CD4-positive, alpha-beta T cell treated with Interleukin-15 for 4 hours (primary cell): ENCODE measurements at places on chromosomes 6 and 20.

- DNase-seq = no peak
Observed at GRCh38 chr6:169625376-169625775, 76.5 kb downstream of the WDR27 start.

DNA sequence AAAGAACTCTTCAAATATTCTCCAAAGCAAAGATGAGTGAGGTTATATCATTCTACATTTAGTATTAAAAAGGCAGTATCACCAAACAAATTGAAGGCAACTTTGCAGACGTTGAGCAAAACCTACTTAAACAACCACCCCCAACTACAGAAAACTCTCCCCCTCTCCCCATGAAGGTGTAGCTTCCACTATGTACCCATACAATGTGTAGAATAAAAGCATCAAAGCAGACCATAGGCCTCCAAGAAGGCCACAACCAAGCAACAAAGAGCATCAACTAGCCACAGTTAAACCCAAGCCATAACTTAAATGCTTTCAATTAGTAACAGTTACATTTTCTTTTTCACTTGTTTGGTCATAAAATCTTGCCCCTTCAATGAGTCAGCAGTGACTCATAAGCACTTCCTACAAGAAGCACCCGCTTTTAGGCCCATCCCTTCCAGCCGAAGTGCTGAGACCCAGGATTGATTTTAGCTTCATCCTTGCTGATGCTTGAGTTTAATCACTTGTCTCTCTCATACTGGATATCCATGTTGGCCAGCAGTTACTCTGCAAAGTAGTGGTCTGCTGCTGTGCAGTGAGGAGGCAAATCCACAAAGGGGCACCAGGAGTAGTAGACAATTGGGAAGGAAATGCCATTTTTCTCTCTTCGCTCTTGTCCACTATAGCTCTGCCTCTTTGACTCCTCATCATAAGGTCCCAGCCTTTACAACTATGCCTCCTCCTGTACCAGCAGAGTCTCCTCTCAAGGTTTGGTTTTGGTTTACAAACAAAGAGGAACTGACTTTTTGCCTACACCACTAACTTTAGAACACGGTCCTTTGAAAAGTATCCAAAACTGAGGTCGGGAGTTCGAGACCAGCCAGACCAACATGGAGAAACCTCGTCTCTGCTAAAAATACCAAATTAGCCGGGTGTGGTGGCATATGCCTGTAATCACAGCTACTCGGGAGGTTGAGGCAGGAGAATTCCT, 8.4 kb upstream of the NUP153 start:
- peak; percentile 51 for DNase-seq

- no peak for DNase-seq
Observed at GRCh38 chr6:22383016-22383415, 86.2 kb upstream of the PRL start.

GRCh38 chr20:21510414-21511384, 3.2 kb downstream of the NKX2-2 start:
- no peak for DNase-seq

GRCh38 chr6:7684076-7684475, 41.8 kb upstream of the BMP6 start:
- no peak for DNase-seq

DNA sequence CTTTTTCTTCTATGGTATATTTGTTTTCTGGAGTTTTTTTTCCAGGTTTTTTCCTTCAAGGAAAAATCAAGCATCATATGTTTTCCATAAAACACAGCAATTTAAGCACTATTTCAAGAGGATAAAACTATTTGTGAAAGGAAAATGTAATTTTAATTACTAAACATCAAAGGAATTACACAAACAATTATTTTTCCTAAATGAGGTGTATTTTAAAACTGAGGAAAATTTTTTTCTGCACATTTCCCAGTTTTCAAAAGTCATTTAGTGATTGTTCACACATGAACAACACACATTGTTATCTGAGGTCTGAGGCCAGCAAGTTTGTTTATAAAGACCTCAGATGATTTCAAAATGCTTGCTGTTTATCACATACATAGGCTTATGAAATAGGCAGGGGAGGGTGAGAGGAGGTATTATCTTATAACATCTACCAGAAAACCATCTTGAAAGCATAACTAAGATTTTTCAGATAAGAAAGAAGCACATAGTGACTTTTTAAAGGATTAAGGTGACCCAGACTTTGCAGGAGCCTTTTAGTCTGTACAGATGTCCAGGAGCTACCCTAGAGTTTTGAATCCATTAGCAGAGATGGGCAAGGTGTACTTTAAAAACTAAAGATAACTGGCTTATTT, 381.6 kb downstream of the GJA1 start:
- DNase-seq = no peak

GRCh38 chr20:44142413-44142812, 44.6 kb downstream of the JPH2 start:
- no peak for DNase-seq

- DNase-seq = no peak
Observed at GRCh38 chr20:23477223-23477622, 13.7 kb upstream of the CST8 start.

GRCh38 chr6:160996131-160996601, 4.6 kb downstream of the MAP3K4 start:
- no peak for DNase-seq

DNA sequence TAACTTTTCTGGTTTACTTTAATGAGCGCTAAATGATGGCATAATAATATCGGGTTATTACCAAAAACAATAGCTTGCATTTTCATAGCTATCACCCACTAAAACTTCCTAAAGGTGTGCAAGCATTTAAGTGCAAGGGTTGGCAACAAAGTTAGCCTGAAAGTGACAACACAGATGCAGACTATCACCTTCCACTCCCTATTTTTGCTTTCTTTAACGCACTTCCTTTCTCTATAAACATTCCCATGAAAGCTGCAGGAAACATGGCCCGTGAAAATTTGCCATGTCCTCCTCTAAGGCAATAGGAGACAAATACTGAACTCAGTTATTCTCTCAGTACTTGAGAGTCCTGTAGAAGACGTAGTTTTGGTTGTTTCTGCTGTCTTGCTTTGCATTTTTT, 2.7 kb downstream of the MYCT1 start:
- no peak for DNase-seq

DNA sequence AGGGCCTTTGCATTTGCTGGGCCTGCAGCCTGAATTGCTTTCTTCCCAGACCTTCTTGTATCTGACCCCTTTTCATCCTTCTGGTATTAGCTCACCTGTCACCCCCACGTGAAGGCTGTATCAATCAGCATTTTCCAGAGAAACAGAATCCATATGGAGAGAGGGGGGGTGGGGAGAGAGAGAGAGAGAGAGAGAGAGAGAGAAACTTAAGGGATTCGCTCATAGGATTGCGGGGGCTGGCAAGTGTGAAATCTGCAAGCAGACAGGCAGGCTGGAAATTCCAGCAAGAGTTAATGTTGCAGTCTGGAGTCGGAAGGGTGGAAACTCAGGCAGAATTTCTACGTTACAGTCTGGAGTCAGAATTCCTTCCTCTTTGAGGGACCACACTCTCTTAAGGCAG, 410.7 kb upstream of the SULF2 start:
- no peak for DNase-seq

- DNase-seq = no peak
Observed at GRCh38 chr20:47480705-47481104, 21.0 kb upstream of the NCOA3 start.

GRCh38 chr6:145247692-145248419, 487.5 kb downstream of the EPM2A start:
- no peak for DNase-seq

DNA sequence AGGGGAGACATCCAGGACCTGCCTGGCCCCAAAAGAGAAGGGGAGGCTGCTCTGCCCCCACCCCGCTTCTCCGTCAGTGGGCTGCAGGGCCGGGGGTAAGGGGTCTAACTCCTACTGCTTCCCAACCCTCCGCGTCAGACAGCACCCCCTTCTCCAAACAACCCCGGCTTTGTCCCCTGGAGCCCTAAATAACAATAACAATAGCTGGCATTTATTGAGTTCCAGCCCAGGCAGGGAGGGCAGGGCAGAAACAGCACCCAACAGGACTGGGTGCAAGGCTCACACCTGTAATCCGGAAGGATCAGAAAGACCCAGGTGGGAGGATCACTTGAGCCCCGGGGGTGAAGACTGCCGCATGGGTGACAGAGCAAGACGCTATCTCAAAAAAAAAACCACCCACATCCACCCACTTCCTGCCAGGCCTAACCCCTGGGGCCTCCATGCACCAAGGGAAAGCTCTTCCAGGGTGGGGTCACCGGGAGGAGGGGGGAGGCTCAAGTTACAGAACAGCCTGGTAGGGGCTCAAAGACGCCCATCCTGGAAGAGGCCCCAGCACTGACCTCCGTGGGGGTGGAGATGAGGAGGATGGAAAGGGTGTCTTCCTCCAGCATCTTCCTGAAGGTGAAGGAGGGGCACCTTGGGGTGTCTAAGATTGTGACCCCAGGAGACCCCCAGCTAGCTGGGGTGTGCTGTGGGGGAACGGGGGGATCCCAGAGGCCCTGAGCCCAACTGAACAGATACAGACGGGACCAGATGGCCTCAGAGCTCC, 1.3 kb upstream of the FNDC11 start:
- peak; percentile 56 for DNase-seq

DNA sequence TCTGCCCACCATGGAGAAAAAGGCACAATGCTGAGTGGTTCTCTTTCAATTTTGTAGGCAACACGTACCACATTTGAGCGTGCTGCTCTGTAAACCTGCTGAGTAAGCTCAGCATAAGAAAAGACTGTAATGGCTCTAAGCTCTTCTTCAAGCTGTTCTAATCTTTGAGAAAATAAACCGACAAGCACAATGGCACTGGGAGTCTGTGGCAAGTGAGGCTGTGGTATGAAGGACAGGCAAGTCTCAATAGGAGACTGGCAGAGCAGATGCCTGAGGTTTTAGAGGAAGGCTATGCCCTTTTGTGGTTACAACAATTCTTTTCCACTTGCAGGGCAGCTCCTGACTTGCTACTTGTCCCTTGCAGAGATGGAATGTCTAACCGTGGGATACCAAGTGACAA, 136.7 kb upstream of the EXOC2 start:
- DNase-seq = no peak

GRCh38 chr6:138498629-138499302, 528 bp downstream of the NHSL1 start:
- DNase-seq = no peak

- no peak for DNase-seq
Observed at GRCh38 chr20:60306105-60306504, 347.9 kb downstream of the CDH26 start.

- no peak for DNase-seq
Observed at GRCh38 chr6:29994826-29995225, 52.5 kb downstream of the HLA-A start.

GRCh38 chr20:23106271-23106851, 20.2 kb upstream of the CD93 start:
- DNase-seq = no peak

DNA sequence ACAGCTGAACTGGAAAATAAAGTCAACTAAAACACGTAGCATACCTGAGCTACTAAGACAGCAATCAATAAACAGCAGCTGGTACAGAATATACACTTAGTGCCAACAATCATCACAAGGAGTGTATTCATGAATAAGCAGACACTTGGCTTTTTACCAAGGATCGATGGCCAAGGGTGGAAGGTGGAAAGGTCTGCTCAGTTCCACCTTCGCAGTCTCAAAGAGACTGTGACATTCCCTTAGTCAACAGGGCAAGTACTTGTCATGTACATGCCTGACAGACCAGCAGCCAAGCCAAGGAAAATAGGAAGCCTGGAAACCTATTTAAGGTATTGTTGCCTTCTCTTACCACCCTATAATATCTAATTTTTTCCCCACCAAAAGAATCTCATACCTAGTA, 21.4 kb downstream of the HBS1L start:
- no peak for DNase-seq

- DNase-seq = no peak
Observed at GRCh38 chr20:5173751-5174150, 46.9 kb downstream of the CDS2 start.

GRCh38 chr6:51613558-51613957, 473.9 kb downstream of the PKHD1 start:
- DNase-seq = no peak

DNA sequence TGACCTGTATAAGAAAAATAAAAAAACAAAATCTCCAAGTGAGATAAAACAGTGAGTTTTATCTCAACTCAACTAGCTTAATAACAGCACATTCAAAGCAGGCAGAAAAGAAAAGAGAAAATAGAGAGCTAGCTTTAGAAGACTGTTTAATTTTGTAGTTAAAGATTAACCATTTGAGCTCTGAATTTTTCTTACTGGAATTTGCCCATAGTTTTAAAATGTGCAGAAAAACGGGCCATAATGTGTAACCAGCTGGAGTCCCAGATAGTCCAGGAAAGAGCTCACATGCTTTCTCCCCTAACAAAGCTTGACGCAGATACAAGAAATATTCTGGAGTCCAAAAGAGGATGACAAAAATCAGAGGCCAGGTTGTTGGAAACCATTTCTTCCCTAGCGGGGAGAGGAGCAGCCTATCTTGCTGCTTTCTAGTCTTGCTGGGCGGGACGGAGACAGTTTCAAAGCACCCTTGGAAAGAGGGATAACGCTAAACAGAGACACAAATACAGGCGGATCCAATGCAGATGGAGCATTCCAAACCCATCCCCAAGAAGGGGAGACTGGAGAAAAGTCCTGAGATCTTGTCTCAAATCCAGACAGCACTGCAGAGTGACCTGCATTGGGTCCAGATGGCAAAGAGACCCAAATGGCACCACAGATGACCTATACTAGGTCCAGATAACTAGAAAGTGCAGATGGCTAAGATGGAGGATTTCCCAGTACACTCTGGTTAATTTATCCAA, 16.1 kb downstream of the TTK start:
- no peak for DNase-seq

DNA sequence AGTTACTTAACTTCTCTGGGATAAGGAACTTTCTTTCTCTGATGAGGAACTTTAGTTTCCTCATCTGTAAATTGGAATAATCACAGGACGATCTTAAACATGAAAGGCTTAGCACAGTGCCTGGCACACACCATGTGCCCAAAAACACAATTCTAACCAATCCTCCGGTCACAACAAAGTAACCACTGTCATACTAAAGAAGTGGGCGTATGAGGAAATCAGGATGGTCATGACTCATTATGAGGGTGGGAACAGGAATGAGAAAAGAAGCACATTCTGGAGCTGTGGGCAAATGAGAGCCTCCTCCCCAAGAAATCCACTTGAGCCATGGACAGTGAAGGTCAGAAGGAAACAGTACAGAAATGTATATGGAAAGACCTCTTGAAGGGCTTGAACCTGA, 82.9 kb downstream of the LRFN2 start:
- no peak for DNase-seq

DNA sequence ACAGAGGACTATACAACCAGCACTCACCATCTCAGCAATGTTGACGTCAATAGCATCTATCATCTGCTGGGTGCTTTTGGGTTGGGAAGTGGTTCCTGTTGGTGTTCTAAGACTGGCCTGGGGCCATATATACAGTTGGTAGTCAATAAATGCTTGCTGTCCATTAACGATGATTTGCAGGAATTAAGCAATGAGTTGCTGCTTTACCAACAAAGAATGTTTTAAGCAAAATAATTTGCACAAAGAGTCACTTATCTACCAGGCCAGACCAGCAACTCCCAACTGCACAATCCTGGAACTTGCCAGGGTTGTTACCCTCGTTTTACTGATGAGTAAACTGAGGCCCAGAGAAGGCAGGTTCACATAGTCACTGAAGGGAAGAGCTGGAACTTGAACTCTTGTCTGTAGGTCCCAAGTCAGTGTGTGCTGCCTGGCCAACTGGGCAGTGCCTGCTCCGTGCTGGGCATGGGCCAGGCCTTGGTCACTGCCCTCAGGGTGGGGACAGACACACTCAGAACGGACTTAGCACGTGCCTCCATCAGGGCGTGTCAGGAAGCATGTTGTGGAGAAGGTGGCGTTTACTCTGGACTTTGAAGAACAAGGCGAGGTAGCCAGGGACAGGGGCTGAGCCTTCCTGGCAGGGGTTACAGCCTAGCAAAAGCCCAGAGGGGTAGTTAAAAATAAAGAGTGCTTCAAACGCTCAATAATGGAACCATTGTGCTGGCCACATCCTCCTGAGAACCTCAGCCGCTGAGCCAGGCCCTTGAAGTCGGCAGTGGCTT, 2.5 kb upstream of the SRC start:
- DNase-seq = no peak
